Epithelial cell of proximal tubule (primary cell): ENCODE measurements at places on chromosomes 6 and 20.
A peak's percentile ranks its signal among the peaks of the same experiment; 100 is the strongest.

DNA sequence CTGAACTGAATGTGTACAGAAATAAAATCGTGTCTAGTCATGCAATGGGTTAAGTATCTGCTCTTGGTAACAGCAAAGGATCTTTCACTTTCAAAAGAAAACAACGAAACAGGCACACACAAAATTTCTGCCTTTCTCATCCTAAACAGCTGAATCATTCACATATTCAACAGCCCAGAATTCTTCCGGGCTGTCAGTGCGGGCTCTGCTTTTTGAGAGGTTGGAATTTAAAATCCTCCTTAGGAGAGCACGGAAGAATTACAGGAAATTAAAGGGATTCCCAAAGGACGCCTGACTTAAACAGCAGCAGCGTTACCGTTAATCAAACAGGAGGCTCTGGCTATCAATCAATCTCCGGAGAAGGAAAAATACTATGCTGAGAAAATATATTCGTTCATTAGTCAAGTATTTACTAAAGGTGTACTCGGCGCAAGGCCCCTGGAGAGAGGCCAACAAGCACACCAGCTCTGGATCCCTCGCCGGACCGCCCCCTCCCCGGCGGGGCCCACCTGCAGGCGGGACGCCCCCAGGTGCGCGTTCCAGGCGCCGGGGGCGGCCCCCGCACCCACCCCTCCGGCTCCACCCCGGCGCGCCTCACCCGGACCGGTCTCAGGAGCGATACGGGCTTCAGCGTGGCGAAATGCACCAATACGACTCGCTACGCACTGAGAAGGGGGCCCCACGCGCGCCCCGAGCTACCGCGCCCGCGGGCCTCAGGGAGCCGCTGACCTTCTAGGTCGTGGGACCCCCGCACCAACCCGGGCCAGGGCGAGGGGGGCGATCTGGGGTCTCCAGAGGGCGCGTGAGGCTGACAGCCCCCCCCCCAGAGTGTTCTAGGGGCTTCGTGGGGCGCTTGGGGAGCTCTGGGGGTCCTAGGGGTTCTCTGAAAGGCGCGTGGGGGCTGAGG is 1.0 kb downstream of the NAPB start:
- peak; percentile 39 for DNase-seq

- DNase-seq, result no peak
Observed at GRCh38 chr6:56802584-56802983, 152.3 kb upstream of the BEND6 start.

DNA sequence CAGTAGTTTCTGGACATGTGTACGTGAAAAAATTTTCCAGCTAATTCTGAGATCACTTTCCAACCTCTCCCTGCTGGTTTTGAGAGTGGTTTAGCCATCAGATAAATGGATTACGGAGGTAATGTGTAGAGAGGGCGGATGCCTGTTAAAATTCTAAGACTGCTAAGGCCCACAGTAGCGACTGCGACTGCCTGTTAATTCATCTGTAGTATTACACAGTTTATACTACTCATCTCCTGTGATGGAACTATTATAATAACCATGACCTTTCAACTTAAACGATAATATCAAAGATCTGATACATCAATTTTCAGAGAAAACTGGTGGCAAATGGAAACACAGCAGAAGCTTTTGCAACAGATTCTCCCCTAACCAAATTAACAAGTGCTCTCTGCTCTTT is 102.3 kb downstream of the IRF4 start:
- no peak for DNase-seq

DNA sequence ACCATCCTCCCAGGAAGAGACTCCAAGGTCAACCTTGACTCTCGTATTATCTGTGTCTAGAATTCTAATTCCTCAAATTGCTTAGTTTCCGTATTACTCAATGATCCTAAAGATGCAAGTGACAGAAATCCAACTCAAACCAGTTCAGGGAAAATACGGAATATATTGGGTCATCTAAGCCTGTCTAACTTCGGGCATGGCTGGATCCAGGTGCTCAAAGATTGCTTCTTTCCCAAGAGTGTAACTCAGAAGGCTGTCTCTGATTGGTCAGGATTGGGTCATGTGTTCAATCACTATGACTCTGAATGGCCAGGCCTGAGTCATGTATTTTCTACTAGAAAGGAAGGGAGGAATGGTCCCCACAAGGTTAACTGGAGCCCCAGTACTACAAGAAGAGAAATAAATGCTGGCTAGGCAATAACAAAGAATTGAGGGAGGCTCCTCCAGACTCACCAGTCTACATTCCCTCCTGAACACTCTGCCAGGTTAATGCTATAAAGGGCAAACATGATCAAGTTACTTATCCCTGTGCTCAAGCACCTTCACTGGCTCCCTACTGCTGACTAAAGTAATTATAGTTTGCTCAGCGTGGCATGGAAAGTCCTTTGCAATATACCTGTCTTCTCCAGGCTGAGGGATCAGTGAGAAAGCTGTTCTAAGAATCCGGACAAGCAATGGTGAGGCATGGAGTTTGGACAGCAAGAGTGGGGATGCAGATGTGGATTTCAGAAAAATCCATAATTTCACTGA is 15.4 kb upstream of the PREX1 start:
- no peak for DNase-seq

DNA sequence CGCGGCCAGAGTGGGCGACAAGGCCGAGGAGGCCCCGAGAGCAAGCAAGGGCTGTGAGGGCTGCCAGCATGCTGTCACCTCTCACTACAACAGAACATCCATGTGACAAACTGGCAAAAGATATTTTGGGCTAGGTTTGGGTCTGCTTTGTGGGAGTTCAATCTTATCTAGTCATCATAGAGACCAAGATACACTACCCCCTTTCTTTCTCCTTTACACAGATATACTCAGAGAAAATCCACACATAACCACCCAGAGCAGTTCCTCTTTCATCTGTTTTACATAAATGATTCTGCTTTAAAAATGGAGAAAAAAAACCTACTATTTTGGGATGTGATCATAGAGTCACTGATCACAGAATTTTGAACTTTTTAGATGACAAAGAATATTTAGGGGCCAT is 16.8 kb downstream of the SOX4 start:
- no peak for DNase-seq

DNA sequence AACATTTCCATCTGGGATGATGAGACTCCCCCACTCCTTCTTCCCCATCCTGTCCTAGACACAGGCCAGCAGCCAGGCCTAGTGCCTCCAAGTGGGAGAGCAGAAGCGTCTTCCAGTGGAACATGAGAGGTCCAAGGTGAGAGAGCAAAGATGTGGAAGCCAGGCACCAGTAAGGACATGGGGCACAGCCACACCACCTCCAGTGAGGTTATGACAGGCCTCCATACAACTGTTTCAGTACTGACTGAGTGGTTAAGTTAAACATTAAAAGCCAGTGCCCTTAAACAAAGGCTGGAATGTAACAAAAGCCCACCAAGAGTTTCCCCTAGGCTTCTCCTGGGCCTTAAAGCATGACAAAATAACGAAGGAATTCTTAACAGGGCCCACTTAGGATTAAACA is 5.3 kb downstream of the ZBTB24 start:
- DNase-seq, result no peak

GRCh38 chr6:138115201-138115600 is 8.0 kb upstream of the PERP start:
- DNase-seq, result no peak

DNA sequence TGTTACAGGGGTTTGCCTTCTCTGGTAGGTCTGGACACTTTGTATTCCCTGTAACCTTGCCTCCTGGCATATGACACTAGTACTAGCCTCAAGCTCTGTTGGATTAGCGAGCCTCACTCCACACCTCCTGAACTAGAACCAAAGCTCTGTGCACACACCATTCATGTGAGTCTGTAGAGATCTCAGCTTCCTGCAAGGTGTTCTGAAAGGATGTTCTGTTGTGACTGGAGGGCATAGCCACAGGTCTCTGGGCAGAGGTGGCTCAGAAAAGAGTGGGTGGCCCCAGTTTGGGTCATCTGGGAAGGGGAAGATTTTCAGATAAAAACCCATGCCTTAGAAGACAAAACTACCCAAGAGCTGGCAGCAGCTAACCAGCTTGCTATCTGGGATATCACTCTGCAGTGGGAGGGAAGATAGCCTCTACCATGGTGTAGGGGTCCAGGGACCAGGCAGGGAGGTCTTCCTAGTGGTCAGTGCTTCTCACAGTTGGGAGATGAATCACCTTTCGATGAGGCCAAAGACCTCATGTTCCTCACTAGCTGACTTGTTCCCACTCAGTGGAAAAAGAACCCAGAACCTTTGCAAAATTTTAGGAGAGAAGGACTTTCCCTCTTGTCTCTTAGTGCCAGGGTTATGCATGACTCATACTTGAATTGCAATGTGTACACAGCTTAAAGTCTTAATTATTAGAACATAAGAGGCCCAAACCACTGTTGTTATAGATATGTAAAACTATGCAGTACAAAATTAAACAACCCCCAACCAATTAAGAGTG is 41.4 kb downstream of the HLA-F start:
- no peak for DNase-seq

DNA sequence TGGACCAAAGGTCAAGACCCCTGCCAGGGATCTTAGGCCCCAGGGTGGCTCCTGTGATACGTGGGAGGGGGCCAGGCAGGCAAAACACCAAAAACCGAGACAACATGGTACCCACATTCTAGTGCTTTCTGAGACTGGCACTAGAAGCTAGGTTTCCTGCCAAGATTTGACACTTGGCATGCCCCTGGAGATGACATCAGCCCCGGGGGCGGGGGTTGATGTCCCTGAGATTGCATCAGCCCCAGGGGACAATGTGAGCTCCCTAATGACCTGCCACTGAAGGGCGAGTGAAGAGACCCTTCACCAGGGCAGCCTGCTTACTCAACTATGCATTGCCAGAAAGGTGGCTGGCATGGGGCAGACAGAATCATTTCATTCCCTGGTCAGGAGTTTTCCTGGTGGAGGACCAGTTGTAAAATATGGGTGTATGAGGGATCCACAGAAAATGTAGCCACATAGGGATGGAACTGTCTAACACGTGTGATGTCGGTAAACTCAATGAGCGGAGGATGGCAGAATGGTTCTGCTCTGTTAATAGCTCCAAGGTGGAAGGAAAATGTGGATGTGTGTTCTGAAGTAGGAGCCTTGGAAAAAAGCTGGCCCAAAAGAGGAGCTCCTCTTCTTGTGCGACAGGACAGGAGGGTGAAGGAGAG is 219.7 kb downstream of the UNC5CL start:
- DNase-seq, result no peak

GRCh38 chr6:109808837-109809236 is 117.7 kb downstream of the FIG4 start:
- no peak for DNase-seq

GRCh38 chr6:89411145-89412070 is 665 bp downstream of the RRAGD start:
- DNase-seq, result no peak

DNA sequence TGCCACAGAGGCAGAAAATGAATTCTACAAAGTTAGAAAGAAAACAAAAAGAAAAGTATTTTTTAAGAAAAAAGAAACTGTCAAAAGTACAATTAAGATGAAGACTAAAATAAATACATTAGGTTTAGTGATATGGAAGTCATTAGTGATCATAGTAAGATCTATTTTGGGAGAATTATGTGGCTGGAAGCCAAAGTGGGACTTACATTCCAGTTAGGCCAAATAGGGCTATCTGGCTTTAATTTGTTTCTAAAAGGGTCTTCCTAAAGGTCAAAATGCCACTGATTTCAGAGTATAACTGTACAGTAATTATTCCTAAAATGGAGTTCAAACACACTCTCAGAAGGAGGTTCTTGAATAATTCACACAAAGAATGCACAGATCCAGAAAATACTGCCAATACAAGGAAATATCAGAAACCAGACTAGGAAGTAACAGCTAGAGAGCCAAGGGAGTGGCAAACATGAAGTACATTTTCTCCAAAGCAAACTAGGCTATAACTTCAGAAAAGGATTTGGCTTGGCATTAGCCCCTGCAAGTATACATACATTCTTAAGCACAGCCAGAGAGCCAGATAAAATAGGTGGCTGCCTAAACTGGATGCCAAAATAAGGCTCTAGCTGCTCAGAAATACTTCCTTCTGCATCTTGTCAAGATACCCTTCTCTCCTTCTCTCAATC is 45.3 kb downstream of the PDSS2 start:
- no peak for DNase-seq

DNA sequence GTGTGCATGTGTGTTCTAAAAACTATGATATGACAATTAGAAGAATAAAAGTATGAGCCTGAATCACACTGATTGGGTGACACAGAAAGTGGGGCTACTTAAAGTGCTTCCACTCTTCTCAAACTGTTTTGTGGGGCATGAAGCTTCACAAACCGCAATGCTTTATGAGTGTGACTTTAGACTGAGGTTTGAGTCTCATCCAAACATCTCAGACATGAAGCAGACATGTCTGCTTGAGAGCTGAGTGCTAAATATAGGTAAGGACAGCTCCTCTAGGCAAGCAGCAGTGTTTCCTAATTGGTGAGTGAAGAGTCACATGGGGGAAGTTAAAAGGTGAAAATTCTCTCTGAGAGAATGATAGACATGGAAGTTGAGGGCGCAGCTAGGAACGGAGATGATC is 726.9 kb upstream of the CITED2 start:
- no peak for DNase-seq

- DNase-seq, result no peak
Observed at GRCh38 chr20:52601295-52601971, 370.7 kb upstream of the TSHZ2 start.

DNA sequence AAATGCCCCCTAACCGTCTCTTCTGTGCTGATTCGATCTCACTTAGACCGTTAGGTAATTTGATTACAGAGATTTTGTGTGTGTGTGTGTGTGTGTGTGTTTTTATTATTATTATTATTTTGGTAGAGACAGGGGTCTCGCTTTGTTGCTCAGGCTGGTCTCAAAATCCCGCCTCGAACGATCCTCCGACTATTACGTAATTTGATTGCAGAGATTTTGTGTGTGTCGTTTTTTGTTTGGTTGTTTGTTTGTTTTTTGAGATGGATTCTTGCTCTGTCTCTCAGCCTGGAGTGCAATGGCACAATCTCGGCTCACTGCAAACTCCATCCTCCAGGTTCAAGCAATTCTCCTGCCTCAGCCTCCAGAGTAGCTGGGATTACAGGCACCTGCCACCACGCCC is 28.3 kb downstream of the FOXF2 start:
- DNase-seq, result no peak

GRCh38 chr6:72653026-72653425 is 31.2 kb downstream of the KCNQ5 start:
- no peak for DNase-seq

DNA sequence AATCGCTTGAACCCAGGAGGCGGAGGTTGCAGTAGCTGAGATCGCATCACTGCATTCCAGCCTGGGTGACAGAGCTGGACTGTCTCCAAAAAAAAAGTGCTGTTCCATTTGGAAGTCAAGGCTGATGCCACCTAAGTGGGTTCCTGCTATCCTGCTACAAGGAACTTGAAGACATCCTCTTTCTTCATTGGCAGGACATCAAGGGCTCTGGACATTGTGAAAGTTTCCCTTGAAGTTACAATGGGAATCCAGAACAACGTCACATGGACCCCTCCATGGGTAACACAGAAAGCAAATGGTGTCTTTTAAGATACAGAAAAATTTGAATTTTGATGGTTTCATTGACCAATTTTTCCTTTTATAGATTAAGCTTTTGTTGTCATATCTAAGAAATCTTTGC is 15.5 kb upstream of the ITCH start:
- no peak for DNase-seq

GRCh38 chr6:156268849-156269248 is 508.3 kb upstream of the ARID1B start:
- no peak for DNase-seq

GRCh38 chr6:39803872-39804271 is 11.7 kb downstream of the DAAM2 start:
- DNase-seq, result no peak
